ENCODE measurements at places on chromosomes 2 and 18.
A peak's percentile ranks its signal among the peaks of the same experiment; 100 is the strongest.

DNA sequence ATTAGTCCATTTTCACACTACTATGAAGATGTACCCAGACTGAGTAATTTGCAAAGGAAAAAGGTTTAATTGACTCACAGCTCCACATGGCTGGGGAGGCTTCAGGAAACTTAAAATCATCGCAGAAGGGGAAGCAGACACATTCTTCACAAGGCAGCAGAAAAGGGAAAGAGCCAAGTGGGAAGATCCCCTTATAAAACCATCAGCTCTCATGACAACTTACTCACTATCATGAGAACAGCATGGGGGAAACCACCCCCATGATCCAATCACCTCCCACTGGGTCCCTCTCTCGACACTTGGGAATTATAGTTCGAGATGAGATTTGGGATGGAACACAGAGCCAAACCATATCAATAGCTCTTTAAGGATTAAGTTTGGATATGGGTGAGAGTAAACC lies 246.1 kb upstream of the CYRIA start:
- DNase-seq = no peak

DNA sequence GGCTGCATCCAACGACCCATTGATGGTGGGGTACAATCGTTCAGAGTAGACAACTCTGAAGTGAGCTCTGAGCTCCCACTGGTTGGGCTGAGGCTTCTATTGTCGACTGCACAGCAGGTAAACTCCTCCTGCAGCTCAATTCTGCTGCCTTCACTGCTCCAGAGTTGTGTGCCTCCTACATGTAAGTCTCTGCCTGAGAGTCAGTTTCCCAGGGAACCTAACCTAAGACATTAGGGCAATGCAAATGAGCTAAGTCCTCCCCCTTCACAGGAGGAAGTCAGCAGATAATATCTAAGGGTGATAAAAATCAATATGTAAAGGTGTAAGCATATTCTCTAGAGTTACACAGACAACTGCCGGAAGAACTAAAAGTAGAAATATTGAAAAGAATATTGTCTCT lies 22.5 kb upstream of the ACYP2 start:
- DNase-seq = peak; percentile 20

DNA sequence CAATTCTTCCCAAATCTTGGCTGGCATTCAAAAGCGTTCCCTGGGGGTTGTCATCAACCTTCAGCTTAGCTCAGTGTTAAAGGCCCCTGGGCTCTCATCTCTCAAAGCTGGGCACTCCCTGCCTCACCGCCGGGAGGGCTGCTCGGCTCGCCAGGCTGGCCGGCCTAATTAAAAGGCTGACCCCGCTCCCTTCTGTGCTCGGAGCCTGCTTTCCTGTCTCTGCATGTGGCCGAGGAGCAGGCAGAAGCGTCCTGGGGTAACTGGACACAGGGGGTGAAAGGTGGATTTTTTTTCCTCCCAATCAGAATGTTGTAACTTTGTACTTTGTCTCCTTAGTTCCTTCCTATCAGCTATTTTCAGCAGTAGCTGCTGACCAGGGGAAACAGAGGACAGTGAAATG lies 231.1 kb downstream of the GBX2 start:
- DNase-seq = no peak

DNA sequence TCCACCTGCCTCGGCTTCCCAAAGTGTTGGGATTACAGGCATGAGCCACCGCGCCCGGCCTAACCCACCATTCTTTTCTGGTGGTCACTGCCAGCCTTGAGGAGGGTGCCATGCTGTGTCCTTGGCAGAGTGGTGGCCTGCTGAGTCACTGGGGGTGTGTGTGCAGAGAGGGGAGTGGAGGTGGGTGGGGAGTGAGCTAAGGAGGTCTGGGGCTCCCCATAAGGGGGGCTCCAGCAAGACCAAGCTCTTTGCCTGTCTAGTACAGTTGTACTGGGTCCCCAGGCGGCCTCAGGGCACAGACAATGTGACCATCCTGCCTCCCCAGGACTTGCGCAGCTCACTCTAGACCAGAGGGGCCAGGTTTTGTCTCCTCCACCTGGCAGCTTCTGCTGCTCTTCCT lies 36.1 kb downstream of the LAMA3 start:
- DNase-seq = no peak

- DNase-seq = no peak
Measured at GRCh38 chr2:15788455-15788829, 151.9 kb upstream of the MYCN start.

- peak; percentile 9 for DNase-seq
Measured at GRCh38 chr2:3780477-3781402, 77.4 kb downstream of the DCDC2C start.

All from naive B cell (primary cell).